ENCODE measurements at places on chromosomes 2 and 18.

GRCh38 chr18:10111191-10111590 lies 197.4 kb downstream of the VAPA start:
- no peak for DNase-seq

GRCh38 chr18:29146068-29146467 lies 969.1 kb upstream of the CDH2 start:
- no peak for DNase-seq

GRCh38 chr2:65901756-65902155 lies 469.4 kb upstream of the SPRED2 start:
- no peak for DNase-seq

DNA sequence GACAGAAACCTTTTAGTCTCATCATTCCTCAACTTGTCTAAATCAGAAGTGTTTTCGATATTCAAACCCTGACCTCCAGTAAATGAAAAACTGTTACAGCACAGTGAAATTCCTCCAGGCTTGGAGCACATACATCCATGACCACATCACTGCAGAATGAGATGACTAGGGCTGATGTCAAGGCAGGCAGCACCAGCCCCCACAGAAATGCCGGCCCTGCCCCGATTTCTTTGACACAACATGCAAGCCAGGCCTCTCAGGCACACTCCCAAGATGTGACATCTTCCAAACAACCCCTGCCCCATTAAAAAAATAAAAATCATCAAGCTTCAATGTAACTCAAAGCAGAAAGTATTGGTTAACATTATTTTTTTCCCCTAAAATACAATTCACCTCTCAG lies 103.3 kb downstream of the CTAGE1 start:
- no peak for DNase-seq

GRCh38 chr2:234490271-234491091 lies 6.4 kb downstream of the ARL4C start:
- no peak for DNase-seq

Measured in activated CD8-positive, alpha-beta memory T cell treated with anti-CD3 and anti-CD28 coated beads for 48 hours (primary cell).